Activated T-cell treated with anti-CD3 and anti-CD28 coated beads, Interleukin-2, amount 50 U/mL, for 48 hours (primary cell): ENCODE measurements at places on chromosomes 16 and 17.
A peak's percentile ranks its signal among the peaks of the same experiment; 100 is the strongest.

- DNase-seq, result no peak
Measured at GRCh38 chr16:84829168-84829965, 9.6 kb downstream of the CRISPLD2 start.

DNA sequence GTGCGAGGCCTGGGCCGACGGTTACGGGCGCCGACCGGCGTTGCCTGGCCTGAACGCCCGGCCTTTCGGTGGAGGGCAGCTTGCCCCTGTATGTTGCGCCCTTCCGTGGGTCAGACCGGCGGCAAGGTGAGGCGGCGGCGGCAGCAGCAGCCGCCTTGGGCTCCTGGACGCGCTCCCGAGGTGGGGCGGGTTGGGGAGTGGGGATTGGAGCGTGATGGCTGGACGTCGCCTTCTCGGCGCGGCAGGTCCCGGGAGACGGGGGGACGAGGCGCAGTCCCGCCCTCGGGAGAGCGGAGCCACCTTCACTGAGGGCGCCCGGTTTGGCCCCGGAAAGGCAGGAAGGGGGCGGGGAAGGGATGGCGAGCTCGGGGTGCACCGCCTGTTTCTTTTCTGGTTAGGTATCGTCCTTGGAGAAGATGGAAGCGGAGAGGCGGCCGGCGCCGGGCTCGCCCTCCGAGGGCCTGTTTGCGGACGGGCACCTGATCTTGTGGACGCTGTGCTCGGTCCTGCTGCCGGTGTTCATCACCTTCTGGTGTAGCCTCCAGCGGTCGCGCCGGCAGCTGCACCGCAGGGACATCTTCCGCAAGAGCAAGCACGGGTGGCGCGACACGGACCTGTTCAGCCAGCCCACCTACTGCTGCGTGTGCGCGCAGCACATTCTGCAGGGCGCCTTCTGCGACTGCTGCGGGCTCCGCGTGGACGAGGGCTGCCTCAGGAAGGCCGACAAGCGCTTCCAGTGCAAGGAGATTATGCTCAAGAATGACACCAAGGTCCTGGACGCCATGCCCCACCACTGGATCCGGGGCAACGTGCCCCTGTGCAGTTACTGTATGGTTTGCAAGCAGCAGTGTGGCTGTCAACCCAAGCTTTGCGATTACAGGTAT is 671 bp downstream of the DGKE start:
- peak; percentile 85 for DNase-seq

DNA sequence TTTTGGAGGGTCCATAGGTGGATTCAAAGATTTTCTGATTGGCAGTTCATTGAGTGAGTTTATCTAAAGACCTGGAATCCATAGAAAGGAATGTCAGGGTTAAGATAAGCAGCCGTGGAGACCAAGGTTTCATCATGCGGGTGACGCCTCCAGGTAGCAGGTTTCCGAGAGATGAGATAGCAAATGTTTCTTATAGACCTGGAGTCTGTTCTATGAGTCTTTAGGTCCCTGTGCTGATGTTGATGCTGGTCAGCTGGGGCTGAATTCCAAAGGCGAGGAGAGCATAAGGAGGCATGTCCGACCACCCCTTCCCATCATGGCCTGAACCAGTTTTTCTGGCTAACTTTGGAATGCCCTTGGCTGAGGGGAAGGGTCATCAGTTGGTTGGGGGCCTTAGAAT is 80.2 kb downstream of the RAP1GAP2 start:
- DNase-seq, result no peak

DNA sequence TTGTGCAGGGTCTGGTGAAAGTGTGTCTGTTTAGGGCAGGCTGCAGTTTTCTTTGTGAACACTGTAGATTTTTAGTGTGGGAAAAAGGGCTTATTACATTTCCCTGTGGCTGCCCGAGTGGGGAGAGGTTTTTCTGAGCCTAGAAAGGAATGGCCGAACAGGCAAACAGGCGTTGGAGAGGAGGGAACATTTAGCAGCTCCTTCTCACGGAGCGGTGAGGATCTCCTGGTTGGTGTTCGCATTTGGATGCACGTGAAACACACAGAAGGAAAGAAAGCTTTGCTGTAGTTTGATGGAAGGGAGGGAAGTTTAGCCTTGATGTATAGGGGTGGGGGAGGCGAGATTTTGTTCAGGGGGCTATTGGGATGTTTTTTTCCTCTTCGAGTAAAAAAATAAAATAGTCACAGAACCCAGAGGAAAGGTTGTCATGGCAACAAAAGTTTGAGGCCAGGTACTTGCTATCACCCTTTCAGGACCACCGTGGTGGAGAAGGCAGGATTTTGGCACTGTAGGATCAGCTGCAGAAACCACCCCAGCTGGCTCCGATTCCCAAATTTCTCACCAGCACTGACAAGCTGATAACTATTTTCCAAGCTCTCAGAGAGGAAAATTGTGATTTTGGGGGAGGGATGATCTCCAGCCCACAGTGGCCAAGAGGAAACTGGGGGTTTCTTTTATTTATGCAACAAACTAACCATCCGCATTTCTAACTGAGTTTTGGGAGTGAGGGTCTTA is 3.5 kb downstream of the GSG1L start:
- DNase-seq, result no peak

DNA sequence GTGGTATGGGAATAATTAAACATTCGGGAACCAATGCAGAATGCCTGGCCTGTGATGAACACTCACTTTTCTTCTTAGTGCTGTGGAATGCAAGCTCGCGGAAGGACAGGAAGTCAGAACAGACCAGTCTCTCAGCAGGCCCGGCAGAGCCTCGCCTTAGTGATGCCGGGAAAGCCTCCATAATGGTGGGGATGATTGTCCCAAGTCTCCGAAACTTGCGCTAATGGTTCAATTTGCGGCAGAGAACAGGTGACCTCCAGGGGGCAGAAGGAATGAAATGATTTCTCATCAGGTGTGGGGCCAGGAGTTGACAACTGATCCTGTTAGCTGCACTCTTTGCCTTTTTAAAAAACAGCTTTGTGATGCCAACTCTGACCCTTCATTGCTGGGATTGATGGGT is 170.6 kb downstream of the GSG1L start:
- DNase-seq, result no peak
